ENCODE measurements at places on chromosomes 2 and 18.

GRCh38 chr18:77551055-77551454 lies 301.4 kb downstream of the GALR1 start:
- no peak for DNase-seq

GRCh38 chr2:98281607-98282006 lies 64.6 kb upstream of the CNGA3 start:
- DNase-seq = no peak

GRCh38 chr18:79420033-79420745 lies 24.5 kb downstream of the NFATC1 start:
- no peak for DNase-seq

DNA sequence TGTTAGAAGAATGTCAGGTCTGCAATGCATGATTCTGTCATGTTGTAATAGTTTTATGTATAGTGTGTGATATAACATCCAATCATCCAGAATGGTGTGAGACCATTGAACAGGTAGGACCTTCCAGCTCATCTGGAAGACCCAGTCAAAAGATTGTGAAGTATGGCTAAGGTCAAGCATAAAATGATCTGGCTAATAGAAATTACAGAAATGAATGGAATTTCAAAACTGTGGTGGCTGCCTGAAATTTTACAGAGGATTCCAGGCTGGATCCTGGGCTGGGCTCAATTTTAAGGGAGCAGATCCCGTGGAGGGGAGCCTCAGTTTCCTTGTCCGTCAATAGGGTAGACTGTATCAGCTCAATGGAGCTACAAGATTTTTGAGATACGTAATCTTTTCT lies 39.1 kb downstream of the ACKR3 start:
- no peak for DNase-seq

- no peak for DNase-seq
Measured at GRCh38 chr2:219595256-219595655, 2.4 kb upstream of the STK11IP start.

GRCh38 chr2:217756375-217757107 lies 246.3 kb downstream of the TNS1 start:
- peak; percentile 85 for DNase-seq

- no peak for DNase-seq
Measured at GRCh38 chr2:154158101-154158500, 286.4 kb downstream of the GALNT13 start.

GRCh38 chr2:88874063-88874657 lies 182.7 kb downstream of the RPIA start:
- no peak for DNase-seq

GRCh38 chr2:100660851-100661584 lies 98.2 kb downstream of the PDCL3 start:
- no peak for DNase-seq

- no peak for DNase-seq
Measured at GRCh38 chr2:76953733-76954347, 568.3 kb downstream of the LRRTM4 start.

- no peak for DNase-seq
Measured at GRCh38 chr18:14921031-14921430, 173.1 kb downstream of the ANKRD30B start.

GRCh38 chr2:191650896-191651773 lies 26.8 kb upstream of the NABP1 start:
- DNase-seq = no peak

DNA sequence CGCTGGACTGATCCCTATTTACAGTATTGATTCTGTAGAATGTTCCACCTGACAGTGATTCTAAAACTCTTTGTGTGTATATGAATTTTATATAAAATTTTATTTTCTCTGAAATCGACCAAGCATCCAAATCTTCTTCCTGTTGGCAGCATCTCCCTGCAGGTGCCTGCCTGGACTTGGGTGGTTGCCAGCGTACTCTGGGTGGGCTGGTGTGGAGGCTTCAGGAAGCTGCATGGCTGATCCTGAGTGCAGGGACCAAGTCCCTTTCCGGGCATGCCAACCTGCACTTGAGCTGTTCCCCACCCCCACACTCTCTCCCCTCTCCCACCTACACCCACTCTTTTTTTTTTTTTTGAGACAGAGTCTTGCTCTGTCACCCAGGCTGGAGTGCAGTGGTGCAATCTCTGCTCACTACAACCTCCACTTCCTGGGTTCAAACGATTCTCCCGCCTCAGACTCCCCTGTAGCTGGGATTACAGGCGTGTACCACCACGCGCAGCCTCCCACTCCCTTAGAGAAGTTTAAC lies 53.2 kb upstream of the ALKAL2 start:
- DNase-seq = no peak

DNA sequence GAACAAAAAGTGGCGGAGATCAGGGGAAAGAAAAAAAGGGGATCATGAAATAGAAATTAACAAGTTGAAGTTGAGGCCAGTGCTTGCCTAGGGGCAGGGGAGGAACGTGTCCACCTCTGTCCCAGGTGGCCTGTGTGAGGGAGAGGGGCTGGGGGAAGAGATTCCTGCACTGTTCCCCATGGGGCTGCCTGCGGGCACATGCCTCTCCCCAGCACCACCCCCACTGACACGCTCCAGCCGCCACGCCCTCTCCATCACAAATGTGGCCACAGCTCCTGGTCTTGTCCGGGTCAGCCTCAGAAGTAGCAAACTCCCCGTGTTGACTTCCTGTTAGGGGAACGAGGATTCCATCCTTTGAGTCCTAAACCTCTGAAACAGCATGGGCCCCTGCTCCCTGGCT lies 161.2 kb downstream of the GLI2 start:
- no peak for DNase-seq
